ENCODE measurements at places on chromosomes 3 and 15.

GRCh38 chr3:107775974-107776373 lies 253.2 kb downstream of the BBX start:
- no peak for DNase-seq

DNA sequence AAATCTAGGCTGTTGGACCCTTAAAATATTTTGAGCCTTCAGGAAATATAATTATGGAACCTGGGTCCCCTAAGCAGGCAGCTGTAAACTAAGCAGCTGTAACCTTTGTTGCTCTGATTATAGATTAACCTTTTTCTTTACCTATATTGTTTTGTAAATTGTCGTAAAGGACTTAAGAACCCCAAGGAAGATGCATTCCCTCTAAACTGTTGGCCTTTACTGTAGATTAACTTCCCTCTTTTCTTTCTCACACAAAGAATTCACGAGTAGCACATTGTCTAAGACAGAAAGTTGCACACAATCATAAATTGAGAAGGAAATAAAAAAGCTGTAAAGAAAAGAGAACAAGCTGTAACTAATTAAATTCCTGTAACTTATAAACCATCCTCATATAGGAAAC lies 877.3 kb downstream of the ROBO2 start:
- DNase-seq: no peak

- DNase-seq: no peak
Observed at GRCh38 chr3:139157161-139157932, 112.7 kb upstream of the PRR23C start.

DNA sequence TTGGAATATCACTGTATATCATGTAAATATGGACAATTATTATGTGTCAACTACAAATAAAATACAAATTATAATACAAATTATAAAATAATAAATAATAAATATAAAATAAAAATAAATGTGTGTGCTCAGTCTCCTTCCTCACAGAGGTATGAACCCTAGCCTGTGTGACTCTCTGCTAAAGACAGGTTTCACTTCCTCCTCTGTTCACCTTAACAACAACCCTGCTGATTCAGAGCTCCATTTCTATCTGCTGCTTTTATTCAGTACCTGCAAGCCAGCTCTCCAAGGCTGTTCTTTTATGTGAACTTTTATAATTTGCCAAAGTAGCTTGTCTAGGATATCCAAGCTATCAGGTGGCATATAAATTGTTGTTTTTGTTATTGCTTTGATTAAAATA lies 610.7 kb upstream of the GRM7 start:
- DNase-seq: no peak

DNA sequence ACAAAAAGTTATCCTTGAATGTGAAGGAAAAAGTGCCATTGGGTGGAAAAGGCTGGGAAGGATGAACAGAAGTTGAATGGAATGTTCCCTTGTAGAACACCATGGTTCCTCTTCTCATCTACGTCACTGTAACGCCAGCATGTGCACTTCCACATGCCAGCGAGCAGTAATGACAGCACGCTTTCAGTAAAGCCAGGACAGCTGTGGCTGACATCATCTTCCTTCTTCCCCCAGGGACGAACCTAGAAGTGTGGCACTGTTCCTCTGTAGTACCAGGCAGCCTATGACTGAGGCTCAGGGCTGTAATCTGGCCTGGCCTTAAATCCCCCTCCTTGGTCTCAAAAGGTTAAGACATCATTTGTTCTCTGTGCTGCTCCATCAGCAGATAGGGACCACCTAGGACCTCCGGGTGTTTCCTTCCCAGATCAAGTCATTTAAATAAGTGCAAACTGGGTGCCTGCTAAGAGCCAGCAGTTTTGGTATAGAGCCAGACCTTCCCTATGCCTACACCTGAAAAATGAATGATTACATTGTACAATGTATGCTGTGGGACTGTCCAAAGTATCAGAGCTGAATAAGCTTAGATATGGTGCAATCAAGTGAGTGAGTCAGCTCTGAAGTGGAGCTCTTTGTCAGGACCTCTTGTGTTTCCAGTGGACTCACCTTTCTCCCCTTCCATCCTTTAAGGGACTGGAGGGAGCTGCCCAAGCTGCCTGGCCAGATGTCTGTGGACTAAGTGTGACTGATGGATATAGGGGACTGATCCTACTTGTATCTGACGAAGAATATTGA lies 5.6 kb upstream of the SRPRB start:
- DNase-seq: peak; percentile 19

DNA sequence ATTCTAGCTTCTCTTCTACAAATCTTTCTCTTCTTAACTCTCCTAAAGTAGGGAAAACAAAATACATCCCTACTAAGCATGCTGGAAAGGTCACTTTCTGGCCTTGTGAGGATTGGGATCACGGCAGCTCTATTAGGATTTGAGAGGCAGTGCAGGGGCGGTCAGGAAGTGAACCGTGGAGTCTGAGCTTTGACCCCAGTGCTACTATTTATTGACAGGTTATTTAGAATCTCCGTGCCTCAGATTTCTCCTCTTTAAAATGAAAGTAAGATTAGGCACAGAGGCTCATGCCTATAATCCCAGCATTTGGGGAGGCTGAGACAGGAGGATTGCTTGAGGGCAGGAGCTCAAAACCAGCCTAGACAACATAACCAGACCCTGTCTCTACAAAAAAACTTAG lies 42.0 kb upstream of the CHRM5 start:
- DNase-seq: no peak

DNA sequence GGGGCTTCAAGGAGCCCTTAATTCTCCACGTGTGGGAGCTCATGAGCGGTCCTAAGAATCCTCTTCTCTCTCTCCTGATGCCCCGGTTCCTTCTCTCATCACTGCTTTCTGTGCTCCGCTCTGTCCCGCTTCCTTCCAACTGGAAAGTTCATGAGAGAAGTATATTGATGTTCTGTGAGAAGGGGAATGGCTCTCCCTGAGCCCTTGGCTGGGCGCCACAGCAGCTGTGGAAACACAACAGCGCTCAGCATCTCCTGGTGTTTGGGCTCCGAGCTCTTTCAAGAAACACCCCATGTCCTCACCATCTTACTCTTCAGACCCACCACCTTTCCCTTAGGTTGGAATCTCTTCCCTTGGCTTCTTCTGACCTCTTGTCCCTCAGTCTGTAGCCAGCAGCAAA lies 161.7 kb downstream of the VGLL4 start:
- DNase-seq: no peak

DNA sequence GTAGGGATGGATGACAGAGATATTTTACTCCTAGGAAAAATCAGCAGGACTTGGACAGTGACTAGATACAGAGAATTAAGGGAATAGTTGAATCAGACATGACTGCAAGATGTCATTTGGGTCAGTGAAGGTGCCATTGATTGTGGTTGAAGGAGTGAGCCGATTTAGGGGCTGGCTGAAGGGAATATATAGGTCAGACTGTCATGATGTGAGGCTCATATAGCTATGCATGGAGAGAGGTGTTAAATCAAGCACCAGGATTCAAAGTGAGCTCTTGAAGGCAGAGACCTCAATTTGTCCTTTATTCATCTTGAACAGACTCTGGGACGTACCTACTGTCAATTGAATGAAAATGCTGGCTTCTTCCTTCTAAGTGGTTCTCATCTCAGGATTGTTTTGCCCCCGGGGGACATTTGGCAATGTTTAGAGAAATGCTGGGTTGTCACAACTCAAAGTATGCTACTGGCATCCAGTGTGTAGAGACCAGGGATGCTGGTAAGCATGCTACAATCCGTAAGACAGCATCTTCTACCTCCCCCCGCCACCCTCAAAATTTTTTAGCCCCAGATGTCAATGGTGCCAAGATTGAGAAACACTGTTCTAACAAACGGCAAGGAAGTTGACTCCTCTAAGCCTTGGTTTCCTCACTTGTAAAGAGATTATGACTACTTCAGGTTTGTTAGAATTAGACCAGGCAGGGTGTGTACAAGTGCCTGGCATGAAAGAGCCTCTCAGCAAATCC lies 7.8 kb downstream of the ATP2C1 start:
- DNase-seq: no peak

DNA sequence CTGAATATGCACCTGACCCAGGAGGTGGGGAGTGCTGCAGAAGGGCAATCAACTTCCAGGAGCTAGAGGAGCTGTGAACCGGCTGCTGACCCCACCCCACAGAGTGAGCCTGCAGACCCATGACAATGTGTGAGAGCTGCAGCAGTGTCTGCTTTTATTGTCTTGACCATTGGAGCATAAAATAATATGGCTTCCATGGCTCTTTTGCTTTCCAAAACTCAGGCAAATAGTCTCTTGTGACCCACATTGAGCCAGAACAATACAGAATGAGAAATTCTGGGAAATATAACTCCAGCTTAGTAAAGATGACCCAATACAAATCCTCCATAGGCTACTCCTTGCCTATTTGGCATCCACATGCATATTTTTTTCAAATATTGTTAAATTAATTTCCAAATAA lies 309.6 kb downstream of the PYDC2 start:
- DNase-seq: no peak

- no peak for DNase-seq
Observed at GRCh38 chr15:41006479-41006878, 53.2 kb downstream of the CHAC1 start.

DNA sequence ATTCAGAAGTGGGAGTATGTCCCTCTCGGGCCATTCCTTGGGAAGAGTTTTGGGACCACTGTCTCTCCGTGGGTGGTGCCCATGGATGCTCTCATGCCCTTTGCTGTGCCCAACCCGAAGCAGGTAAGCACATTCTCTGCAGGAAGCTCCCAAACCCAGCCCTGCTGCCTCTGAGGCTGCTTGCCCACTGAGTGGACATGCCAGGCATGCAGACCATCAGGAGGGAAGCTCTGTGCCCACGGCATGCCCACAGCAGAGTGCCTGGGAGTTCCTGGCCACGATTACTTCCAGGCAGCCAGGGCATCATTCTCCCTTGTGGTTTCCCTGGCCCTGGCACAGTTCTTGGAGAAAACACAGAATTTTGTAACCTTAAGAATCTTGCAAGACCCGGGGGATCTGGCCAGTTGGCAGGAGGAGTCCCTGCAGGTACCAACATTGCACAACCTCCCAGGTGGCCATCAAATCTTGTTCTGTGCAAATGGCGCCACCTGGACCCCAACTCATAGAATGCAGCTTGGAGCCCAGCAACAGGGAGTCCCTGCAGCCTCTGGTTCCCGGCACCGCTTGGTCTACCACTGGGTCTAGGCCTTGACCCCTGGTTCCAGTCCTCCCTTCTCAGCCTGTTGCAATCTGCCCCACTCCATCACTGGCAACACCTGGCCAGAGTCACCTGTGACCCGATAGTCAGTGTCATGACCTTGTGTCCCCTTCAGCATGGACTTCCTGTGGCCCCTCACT lies 20.4 kb downstream of the FAH start:
- peak; percentile 60 for DNase-seq

DNA sequence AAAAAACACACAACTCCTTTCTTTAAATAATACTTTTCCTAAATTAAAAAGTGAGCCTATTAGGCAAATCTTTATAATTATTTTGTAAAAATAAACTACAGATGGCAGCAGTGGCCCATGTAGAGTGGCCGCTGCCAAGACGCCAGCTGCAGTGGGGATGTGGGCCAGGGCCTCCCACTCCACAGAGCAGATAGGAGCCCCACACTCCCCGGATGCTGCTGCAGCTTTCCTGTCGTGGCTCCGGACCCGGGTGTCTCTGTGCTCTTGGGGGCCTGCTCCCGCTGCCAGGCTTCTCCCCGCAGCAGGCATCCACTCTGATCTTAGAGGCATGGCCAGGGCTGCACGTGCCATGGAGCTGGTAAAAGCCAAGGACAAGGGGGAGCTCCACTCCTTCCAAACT lies 67.5 kb downstream of the PROS1 start:
- DNase-seq: no peak

- no peak for DNase-seq
Observed at GRCh38 chr15:101023501-101024072, 104.4 kb downstream of the LRRK1 start.

GRCh38 chr15:63600001-63600615 lies 2.9 kb downstream of the FBXL22 start:
- no peak for DNase-seq

DNA sequence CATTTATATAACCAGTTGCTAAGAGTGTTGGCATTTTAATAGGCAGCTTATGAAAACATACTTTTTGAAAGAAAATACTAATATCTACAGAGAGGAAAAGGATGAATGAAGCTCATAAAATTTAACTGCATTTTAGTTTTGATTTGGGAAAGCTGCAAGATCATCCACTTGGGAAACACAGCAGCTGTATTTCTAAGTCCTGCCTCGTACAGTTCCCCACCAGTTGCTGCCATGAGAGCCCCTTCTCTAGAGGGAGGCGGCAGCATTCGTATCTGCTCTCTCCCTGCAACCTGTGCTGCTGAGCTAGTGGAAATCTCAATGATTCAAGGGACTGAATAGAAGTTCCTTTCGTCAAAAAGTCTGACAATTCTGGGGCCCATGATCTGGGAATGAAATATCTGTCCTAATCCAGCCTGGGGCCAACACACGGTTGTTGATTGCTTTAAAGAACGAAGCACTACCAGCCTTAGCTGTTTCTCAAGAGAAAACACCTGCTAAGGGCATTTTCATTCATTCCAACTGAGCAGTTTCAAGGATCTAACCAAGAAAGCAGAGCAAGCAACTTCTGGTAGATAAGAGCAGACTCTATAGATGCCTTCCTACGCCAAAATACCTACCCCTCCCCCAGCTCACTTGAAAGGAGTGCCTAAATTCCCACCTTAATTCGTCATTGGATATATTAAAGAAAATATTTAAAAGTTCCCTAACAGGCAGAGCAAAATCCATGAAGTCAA lies 223.7 kb downstream of the MAGI1 start:
- DNase-seq: no peak

DNA sequence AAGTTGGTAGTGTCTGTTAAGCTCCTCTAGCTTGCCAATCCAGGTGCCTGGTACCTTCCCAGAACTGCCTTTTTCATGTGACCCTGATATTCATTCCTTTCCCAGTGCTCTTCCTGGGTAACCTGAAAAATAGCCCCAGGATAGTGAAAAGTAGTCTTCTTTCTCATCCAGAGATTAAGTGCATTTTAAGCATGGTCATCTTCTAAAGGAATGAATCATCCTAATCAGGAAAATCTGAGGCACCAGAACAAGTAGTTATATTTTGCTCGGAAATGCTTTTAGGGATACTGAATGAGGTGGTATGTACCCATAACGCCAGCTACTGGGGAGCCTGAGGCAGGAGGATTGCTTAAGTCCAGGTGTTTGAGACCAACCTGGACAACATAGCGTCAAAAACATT lies 23.1 kb upstream of the PDCD6IP start:
- DNase-seq: no peak

DNA sequence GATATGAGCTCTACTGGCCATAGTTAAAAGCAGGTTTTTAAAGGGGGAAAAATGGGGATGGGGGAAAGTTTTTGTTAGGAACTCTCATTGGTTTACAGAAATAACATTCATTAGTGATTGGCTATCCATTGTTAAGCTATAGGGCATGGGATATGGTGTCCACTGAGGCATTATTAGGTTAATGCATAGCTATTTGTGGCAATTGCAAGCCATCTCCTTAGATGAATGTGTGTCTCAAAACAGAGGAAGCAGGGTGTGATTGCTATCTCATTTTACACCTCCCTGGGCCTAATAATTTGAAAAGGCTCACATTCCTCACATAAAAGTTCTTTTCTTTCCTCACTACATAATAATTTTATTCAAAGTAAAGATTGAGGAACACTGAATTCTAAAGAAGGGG lies 396.6 kb downstream of the TAFA4 start:
- DNase-seq: no peak

GRCh38 chr3:59404851-59405250 lies 355.0 kb upstream of the CFAP20DC start:
- DNase-seq: no peak

- DNase-seq: no peak
Observed at GRCh38 chr15:40285151-40285550, 2.3 kb upstream of the ANKRD63 start.

Measured in CD4-positive, alpha-beta T cell treated with Interferon gamma for 1 hour (primary cell).